ENCODE measurements at places on chromosomes 1 and 21.

GRCh38 chr1:210446479-210446878, 117.8 kb downstream of the HHAT start:
- peak; percentile 37 for DNase-seq

DNA sequence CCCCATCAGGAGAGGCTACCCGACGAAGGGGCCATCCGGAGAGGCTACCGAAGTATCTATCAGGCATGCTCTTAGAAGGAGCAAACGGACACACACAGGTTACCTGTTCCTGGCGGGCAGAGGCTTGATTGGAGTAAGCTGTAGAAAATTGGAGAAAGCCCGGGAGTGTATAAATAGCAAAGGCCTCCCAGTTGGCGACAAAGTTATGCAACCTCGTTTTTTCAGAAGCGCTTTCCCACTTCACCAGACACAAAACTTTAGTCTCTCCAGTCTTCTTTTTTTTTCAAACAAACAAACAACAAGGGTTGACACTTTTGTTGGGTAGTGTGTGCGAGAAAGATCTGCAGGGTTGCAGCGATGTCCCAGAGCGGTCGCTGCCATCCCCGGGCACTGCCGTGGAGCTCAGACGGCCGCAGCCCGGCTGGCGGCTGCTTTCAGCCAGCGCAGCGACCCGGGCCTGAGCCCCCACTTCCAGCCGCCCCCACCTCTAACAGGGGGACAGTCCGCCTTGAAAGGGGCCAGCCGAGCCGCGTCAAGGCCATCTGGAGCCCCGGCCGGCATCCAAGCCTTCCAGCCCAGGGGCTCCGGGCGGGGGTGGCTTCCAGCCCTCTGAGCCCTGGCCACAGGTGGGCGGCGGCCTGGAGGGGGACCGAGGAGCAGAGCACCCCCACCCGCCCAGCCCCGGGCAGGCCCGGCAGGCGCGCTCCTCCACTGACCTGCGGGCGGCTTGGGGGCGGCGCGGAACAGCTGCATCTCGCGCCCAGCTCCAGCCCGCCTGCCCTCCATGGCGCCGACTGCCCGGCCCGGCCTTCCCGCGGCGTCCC, 616 bp downstream of the MCOLN3 start:
- DNase-seq = peak; percentile 9

DNA sequence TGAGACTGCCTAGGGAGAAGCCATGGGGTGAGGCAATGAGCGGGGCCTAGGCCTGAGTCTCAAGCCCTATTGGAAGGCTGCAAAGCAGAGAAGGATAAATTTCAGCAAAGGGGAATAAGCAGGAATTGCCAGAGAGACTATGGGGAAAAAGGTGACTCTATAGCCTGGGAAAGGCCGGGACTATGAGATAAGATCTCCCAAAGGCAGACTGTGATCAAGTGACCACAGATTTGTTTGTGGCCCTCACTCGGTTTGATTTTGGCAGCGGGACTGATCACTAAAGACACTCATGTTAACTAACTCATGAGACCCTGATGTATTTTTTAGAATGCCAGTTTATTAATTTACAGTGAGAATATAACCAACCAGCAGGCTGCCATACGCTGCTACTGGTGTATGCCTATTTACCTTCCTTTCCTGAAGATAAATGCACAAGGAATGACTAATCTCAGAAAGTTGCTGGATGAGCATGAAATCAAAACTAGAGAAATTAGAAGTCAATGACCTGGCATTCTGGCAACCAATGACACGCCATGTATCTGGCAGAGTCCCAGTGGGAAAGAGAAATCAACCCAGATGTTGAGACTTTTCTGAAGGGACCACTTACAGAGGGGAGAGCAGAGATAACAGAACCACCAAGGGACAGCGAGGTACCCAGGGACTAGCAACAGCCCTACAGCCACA, 4.3 kb downstream of the HSF2BP start:
- no peak for DNase-seq

DNA sequence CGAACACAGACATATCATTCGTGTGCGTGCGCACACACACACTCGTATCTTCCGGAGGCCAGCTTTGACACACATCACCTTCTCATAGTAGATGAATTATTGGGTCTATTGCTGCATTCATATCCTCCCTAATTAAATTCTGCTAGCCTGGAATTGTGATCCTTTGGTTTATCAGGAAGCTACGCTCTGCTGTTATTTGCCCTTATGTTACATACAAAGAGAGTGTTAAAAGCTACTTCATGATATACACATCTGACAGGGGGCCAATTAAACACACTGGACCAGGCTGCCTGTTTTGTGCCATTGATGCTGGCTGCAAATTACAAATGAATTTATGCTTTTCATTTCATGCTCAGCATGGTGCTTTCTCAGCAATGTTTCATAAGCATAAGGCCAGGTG, 252.0 kb downstream of the RHOU start:
- DNase-seq = no peak

- no peak for DNase-seq
Observed at GRCh38 chr1:51671527-51672325, 54.8 kb downstream of the OSBPL9 start.

- no peak for DNase-seq
Observed at GRCh38 chr1:4489486-4489885, 164.9 kb upstream of the AJAP1 start.

DNA sequence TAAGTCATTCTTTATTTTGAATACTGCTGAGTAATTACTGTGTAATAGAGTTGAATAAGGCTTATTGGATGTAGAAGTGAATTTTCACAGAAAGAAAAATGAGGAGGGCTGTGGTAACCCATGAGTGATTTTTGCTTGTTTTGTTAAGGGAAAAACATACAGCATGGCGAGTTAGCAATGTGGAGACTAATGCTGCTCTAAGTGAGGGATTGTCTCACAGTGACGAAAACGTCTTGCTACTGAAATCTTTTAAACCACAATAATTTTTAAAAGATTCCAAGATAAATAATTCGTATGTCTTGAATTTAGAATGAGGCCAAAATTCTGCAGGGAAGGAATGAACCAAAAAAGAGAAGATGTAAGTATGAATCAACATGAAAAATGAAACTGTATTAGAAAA, 16.2 kb upstream of the PLA2G4A start:
- DNase-seq = no peak

- peak; percentile 100 for DNase-seq
Observed at GRCh38 chr1:15680561-15681348, 3.4 kb upstream of the PLEKHM2 start.

DNA sequence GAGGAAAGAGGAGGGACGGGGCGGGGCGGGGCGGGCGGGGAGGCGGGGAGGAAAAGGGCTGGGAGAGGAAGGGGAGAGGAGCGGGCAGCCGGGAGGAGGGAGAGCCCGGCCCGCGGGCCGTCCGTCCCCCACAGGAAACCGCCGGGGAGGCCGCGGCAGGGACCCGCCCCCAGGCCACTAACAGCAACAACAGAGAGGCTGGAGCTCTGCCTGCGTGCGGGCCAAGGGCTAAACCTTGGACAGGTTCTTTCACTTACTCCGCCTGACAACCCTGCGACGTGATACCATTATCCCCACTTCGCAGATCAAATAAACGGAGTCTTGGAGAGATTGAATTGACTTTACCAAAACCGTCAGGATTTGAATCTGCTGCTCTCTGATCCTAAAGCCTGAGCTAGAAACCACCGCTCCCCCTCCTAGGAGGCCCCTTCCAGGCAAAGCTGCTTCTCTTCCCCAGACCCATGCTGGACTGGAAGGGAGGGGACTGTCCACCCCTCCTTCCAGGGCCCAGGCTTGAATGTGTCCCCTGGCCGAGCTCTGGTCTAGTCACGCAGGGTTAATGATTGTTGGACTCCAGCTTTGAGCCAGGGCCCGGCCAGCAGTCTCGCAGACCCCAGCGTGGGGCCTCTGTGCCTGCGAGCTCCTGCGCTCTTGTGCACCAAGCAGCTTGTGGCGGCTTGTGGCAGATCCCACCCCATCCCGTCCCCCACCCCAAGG, at the start of gene EVA1B:
Gene EVA1B, minus strand, starts transcription at position 10 of the 717 bp plus-strand sequence. CDS start 608 bp downstream, outside the sequence.
- DNase-seq = peak; percentile 67

DNA sequence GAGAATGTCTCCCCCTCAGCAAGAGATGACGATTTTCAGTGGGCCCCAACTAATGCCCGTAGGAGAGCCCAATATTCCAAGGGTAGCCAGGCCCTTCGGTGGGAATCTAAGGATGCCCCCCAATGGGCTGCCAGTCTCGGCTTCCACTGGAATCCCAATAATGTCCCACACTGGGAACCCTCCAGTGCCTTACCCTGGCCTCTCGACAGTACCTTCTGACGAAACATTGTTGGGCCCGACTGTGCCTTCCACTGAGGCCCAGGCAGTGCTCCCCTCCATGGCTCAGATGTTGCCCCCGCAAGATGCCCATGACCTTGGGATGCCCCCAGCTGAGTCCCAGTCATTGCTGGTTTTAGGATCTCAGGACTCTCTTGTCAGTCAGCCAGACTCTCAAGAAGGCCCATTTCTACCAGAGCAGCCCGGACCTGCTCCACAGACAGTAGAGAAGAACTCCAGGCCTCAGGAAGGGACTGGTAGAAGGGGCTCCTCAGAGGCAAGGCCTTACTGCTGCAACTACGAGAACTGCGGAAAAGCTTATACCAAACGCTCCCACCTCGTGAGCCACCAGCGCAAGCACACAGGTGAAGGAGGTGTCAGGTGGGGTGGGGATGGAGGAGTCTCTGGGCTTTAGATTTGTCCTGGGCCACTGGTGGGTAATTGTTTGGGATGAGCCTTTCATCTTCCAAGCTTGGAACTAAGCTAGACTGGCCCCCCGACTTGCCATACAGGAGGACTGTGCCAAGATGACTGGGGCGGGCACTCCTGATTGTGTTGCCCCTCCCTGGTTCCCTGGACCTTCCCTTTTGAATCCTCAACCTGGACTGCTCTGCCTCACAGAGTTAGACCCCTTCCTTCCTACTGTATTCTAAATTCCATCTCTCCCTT, 11.2 kb downstream of the KLF17 start:
- DNase-seq = no peak

DNA sequence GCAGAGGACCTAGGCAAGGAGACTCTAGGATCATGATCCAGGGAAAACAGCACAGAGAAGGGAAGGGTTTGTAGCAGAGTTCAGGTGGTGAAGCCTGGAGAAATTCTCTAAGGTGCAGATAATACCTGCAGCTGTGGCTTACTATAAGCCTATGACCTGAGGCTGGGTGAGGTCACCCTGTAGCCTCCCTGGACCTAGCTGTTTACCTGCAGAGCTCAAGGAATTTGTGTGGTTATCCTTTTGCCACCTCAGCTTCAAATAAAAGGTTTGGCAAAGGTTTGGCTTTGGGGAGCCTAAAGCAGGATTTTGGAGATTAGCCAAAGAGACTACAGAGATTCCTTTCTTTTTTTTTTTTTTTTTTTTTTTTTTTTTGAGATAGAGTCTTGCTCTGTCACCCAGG, 79.5 kb upstream of the ZNF648 start:
- no peak for DNase-seq

DNA sequence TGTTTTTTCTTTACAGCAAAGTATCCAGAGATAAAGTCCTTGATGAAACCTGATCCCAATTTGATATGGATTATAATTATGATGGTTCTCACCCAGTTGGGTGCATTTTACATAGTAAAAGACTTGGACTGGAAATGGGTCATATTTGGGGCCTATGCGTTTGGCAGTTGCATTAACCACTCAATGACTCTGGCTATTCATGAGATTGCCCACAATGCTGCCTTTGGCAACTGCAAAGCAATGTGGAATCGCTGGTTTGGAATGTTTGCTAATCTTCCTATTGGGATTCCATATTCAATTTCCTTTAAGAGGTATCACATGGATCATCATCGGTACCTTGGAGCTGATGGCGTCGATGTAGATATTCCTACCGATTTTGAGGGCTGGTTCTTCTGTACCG, 6.5 kb downstream of the DEGS1 start:
- no peak for DNase-seq

All from renal cortical epithelial cell (primary cell).